ENCODE measurements at places on chromosomes 1 and 21. TPM values are rescaled to one million over a fixed set of nuclear protein-coding genes. Genes with fewer than 3 reads are reported as not detected.

GRCh38 chr1:46403916-46404315, 9.8 kb downstream of the FAAH start:
- no peaks in the 10 kb centered on the region for H3K36me3 ChIP-seq
- DNase-seq, result no peak
- H3K4me1 ChIP-seq, result no peaks in the 10 kb centered on the region
- H3K27me3 ChIP-seq, result no peaks in the 10 kb centered on the region
- H3K4me3 ChIP-seq, result no peak overlapping the region
- no peak overlapping the region for H3K27ac ChIP-seq

DNA sequence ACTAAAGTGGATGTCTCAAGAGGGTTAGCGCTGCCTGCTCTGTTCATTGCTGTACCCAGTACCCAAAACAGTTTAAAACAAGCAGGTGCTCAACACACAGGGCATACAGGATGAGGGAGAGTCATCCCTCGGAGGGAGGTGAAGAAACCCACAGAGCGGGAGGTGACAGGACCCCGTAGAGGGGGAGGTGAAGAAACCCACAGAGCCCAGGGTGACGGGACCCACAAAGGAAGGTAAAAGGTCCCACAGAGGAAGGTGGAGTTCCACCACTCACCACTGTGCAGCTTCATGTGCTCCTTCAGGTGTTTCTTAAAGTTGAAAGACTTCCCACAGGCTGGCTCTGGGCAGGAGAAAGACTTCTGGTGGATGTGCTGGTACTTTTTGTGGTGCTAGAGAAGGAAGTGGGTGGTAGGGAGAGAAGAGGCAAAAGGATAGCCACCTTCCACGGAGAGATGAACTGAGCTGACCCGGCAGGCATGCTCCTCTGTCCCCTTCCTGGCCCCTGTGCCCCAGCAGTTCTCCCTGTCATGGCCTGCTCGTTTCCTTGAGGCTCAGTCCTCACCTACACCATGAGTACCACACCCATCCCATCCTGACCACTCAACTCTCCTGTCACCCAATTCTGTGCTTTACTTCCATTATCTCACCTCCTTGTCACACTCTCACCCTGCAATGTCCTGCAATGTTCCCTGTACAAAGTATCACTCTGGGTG, 5.1 kb downstream of the ZNF692 start:
- DNase-seq, result no peak
- H3K4me3 ChIP-seq, result no peak overlapping the region
- H3K27me3 ChIP-seq, result no peaks in the 10 kb centered on the region
- H3K4me1 ChIP-seq, result peaks cover 6% of the 10 kb centered on the region

DNA sequence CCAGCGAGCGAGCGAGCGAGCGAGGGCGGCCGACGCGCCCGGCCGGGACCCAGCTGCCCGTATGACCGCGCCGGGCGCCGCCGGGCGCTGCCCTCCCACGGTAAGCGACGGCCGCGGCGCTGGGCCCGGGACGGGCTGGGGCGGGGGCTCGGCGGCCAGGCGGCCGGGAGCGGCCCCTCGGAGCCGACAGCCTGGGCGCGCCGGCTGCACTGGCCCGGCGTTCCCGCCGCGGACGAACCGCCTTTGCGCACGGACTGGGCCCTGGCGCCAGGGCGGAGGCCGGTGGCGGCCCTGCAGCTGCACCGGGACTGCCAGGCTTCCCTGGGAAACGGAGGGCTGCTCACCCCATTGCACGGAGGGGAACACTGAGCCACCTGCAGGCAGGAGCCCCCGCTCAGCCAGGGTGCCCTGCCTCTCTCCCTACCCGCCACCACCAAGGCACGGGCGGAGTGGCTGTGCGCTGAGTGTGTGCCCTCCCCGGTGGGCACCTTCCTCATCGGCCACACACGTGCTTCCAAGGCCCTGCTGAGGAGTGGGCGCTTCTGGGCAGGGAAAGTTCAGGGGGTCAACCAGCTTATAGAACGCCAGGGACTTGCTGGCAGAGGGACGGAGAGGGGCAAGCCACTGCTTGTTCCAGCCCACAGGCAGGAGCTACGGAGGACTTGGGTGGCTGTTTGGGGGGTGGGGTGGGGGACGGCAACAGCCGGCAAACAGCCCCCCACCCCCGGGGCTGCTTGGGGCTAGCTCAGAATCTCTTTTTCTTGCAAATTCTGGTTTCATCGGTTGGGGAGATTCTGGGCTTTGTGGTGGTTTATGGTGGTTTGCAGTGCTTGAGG, 532 bp downstream of the CSF1 start:
- no peaks in the 10 kb centered on the region for H3K27me3 ChIP-seq
- peak overlapping the region; percentile 88 for H3K27ac ChIP-seq
- DNase-seq, result no peak
- no peaks in the 10 kb centered on the region for H3K36me3 ChIP-seq

The MAD2L2 gene
- total RNA-seq, result 16.2 TPM

GRCh38 chr21:40723317-40723716, 123.6 kb downstream of the DSCAM start:
- H3K4me1 ChIP-seq, result no peaks in the 10 kb centered on the region
- no peaks in the 10 kb centered on the region for H3K27me3 ChIP-seq
- H3K27ac ChIP-seq, result no peak overlapping the region
- no peaks in the 10 kb centered on the region for H3K36me3 ChIP-seq
- H3K4me3 ChIP-seq, result no peak overlapping the region

- H3K27ac ChIP-seq, result no peak overlapping the region
- no peaks in the 10 kb centered on the region for H3K4me1 ChIP-seq
- H3K4me3 ChIP-seq, result no peak overlapping the region
- DNase-seq, result no peak
- H3K27me3 ChIP-seq, result no peaks in the 10 kb centered on the region
These were observed 245.4 kb upstream of the CHRM3 start for GRCh38 chr1:239140968-239141367.

GRCh38 chr1:4755301-4755845, 101.0 kb downstream of the AJAP1 start:
- no peak for DNase-seq
- peaks cover 21% of the 10 kb centered on the region for H3K27me3 ChIP-seq
- no peaks in the 10 kb centered on the region for H3K4me1 ChIP-seq
- H3K4me3 ChIP-seq, result no peak overlapping the region
- no peaks in the 10 kb centered on the region for H3K36me3 ChIP-seq

The NES gene
- 189 TPM for total RNA-seq

The SERPINC1 gene
- total RNA-seq, result not detected

DNA sequence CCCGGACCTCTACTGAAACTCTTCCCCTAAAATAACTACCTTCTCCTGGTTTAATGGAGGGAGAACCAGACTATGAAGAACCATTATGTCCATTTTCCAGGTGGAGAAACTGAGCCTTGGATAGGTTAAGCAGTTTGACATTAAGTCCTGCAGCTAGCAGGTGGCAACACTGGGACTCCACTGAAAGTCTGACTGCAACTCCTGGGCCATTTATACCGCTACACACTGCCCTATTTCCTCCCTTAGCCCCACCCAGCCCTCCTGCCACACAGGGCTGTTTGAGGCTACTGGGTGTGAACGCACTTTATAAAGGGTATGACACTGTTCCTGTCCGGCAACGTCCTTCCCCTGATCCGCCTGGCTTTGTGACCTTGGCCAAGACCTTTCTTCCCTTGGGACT, 511 bp upstream of the INPP5B start:
- H3K27ac ChIP-seq, result no peak overlapping the region
- H3K4me1 ChIP-seq, result peaks cover 21% of the 10 kb centered on the region
- DNase-seq, result no peak
- no peaks in the 10 kb centered on the region for H3K36me3 ChIP-seq
- H3K27me3 ChIP-seq, result no peaks in the 10 kb centered on the region
- peak overlapping the region; percentile 75 for H3K4me3 ChIP-seq

GRCh38 chr1:6355621-6356020, 37.9 kb downstream of the ACOT7 start:
- H3K4me3 ChIP-seq, result no peak overlapping the region
- no peak overlapping the region for H3K27ac ChIP-seq
- no peaks in the 10 kb centered on the region for H3K27me3 ChIP-seq

GRCh38 chr1:14366091-14367018, 232.1 kb upstream of the KAZN start:
- H3K27me3 ChIP-seq, result no peaks in the 10 kb centered on the region
- DNase-seq, result no peak
- H3K27ac ChIP-seq, result peak overlapping the region; percentile 56

The F3 gene
- 82.8 TPM for total RNA-seq

GRCh38 chr1:51760872-51761271, 117.7 kb downstream of the NRDC start:
- no peak overlapping the region for H3K4me3 ChIP-seq
- no peak overlapping the region for H3K27ac ChIP-seq
- no peaks in the 10 kb centered on the region for H3K4me1 ChIP-seq
- no peak for DNase-seq
- no peaks in the 10 kb centered on the region for H3K27me3 ChIP-seq
- no peaks in the 10 kb centered on the region for H3K36me3 ChIP-seq

The SPOCD1 gene
- 0.46 TPM for total RNA-seq

The GJA8 gene
- total RNA-seq, result not detected

The SLC19A2 gene
- total RNA-seq, result 22.3 TPM

- peak overlapping the region; percentile 81 for H3K27ac ChIP-seq
- H3K27me3 ChIP-seq, result no peaks in the 10 kb centered on the region
- H3K4me1 ChIP-seq, result peaks cover 8% of the 10 kb centered on the region
- peaks cover 24% of the 10 kb centered on the region for H3K36me3 ChIP-seq
These were observed 376 bp downstream of the GBP1 start for GRCh38 chr1:89064632-89065031.

GRCh38 chr1:47213230-47213963, 18.6 kb downstream of the TAL1 start:
- no peak overlapping the region for H3K27ac ChIP-seq
- H3K27me3 ChIP-seq, result no peaks in the 10 kb centered on the region
- no peak overlapping the region for H3K4me3 ChIP-seq
- H3K4me1 ChIP-seq, result peaks cover 17% of the 10 kb centered on the region
- no peaks in the 10 kb centered on the region for H3K36me3 ChIP-seq

DNA sequence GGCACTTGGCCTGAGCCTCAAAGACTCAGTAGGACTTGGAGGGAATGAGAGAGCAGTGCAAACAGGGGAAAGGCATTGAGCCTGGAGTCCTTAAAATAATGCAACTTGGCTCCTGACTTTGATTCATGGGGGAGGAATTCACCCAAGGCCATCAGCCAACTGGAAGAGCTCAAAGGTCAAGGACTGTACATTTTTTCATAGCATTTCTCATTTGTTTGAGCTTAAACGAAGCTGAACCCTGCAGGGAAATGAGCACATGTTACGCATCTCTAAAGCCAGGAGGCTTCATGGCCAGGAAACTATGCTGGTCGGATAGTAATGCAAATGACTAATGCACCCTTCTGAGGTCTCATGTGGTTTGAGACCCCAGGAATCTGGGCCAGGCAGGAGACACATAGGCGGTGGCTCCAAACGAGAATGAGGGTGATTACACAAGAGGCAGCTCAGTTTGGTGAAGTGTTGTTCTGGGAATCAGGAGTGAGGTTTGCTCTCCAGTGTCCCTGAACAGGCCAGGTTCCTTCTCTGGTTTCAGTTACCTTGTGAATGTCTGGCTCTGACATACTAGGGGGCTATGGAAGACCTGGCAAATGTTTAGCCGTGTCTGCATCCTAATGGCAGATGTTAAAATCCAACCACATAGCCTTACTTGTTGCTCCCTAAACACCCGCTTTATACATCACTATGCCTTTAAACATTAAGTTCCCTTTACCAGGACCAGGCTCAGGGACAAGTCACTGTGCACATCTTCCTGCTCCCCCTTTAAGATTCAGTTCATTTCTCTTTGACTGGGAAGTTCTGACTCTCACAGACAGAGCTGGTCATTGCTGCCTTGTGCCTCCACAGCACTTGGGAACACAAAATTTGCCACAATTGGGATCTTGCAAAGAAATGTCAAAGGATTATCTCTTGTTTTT, 503.9 kb upstream of the USP24 start:
- no peaks in the 10 kb centered on the region for H3K27me3 ChIP-seq
- no peak overlapping the region for H3K4me3 ChIP-seq
- H3K4me1 ChIP-seq, result peaks cover 15% of the 10 kb centered on the region
- no peaks in the 10 kb centered on the region for H3K36me3 ChIP-seq

DNA sequence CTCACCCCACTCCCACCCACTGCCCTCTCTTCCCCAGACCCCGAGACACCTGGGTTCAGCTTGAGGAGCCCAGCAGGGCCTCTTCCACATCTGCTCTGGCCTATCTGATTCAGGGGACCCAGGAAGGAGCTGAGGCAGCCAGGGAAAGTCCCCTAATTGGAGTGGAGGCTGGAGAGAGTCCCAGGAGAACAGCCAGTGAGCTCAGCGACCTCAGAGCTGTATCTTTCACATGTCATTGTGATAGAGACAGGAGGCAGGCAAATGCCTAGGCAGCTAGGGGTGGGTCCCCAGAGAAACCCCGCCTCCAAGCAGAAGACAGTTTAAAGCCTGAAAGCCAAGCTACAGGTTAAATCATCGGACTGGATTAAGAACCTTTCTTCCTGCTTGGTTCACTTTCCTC, 122.7 kb downstream of the MATN1 start:
- H3K27ac ChIP-seq, result no peak overlapping the region
- H3K4me3 ChIP-seq, result no peak overlapping the region
- H3K27me3 ChIP-seq, result peaks cover 19% of the 10 kb centered on the region
- H3K4me1 ChIP-seq, result no peaks in the 10 kb centered on the region

The ZNF648 gene
- not detected for total RNA-seq

DNA sequence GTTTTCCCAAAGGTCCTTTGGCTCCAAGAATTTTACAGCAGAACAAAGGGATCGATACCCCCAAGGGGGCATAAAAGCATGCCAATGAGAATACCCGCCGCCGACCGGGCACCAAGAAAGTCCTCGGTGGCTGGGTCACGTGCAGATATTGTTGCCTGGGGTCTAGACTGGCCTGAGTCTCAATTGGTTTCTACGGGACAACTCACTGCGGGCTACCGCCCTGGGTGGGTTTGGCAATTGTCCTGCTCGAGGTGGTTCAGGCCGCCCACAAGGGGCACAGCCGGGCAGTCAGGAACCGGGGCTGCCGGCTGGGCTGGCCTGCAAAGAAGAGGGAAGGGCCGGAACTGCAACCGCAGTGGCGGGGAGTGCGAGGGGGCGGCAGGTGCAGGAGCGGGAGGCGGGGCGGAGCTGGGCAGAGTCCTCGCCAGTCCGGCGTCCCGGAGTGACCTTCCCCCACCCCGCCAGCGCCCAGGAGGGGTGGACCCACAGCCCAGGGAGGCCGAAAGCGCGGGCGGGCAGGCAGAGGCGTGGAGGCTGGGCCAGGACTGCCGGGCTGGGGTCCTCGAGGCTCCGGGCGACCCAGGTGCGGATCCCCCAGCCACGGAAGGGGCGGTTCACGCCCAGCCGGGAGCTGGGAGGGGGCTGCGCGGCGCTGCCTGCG, 926 bp upstream of the ATP1B1 start:
- no peaks in the 10 kb centered on the region for H3K36me3 ChIP-seq
- H3K27me3 ChIP-seq, result peaks cover 9% of the 10 kb centered on the region
- peaks cover 49% of the 10 kb centered on the region for H3K4me1 ChIP-seq
- H3K27ac ChIP-seq, result peak overlapping the region; percentile 83
- DNase-seq, result peak; percentile 89
- H3K4me3 ChIP-seq, result peak overlapping the region; percentile 95

DNA sequence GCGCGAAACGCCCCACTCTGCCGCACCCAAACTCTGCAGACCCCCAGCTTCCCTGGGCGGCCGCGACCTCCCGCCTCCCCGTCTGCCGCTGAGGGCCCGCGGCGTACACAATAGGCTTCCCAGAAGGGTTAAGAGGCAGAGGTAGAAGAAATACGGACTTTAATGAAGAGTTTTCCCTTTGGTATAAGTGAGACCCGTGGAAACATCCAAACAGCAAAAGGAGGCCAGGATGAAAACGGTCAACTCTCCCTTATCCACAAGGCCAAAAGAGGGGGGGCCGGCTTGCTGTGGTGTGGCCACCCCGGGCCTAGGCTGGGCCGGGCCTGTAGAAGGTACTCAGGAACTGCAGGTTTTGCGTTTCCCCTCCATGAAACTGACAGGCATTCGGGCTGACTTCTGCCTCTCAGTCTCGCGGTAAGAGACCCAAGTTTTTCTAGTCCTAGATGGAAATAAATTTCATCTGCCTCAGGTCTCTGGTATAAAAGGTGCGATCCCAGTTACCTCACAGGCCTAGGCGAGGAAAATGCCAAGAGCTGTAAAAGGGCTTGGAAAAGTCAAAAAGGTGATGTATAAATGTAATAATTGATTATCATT, 671 bp upstream of the PYGO2 start:
- no peaks in the 10 kb centered on the region for H3K4me1 ChIP-seq
- H3K4me3 ChIP-seq, result peak overlapping the region; percentile 88
- H3K36me3 ChIP-seq, result peaks cover 18% of the 10 kb centered on the region
- H3K27ac ChIP-seq, result peak overlapping the region; percentile 100
- no peak for DNase-seq
